ENCODE measurements at places on chromosomes 2 and 18.

GRCh38 chr2:20357638-20358389, 7.2 kb upstream of the PUM2 start:
- no peak for DNase-seq

DNA sequence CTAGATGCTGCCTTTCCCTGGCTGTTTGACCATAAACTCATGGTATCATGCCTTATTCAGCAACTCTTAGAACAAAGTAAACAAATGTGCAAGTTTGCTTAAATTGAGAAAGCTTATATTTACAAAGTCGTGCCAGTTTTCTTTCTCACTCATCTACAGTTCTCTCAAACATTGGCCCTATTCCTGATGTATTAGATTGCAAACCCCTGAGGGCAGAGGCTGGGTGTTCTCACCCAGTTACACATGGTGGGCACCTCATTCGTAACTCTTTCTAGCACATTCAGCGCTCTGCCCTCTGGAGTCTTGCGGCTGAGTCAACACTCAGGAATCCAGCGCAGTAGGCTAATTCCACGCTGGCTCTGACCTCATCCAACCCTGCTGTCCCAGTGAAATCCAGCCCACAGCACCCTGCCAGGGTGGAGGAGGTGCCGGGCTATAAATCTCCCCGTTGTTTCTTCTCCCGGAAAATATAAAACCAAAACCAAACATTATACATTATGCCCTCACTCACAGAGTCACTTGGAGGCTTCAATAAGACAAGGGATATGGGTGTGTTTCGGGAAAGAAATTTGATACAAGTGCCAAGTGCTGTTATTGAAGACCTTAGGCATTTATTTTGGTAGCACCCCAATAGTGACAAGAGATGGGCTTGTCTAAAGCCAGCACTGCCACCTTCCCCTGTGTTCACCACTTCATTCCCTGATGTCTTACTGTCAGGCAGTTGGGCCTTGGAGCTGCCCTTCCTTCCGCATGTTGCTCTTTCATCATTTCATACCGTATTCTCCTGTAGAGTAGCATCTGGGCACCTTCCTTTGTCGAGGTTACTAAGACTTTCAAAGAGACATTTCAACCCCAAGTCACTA, 287.4 kb downstream of the PRKCE start:
- no peak for DNase-seq

GRCh38 chr2:9069543-9069942, 66.1 kb upstream of the MBOAT2 start:
- no peak for DNase-seq

GRCh38 chr2:216425008-216425787, 12.9 kb downstream of the SMARCAL1 start:
- DNase-seq: no peak

GRCh38 chr2:74262681-74263080, 64.3 kb downstream of the MTHFD2 start:
- no peak for DNase-seq

- no peak for DNase-seq
Observed at GRCh38 chr2:196601430-196602306, 37.8 kb upstream of the CCDC150 start.

- DNase-seq: no peak
Observed at GRCh38 chr2:104733226-104733943, 120.5 kb upstream of the POU3F3 start.

DNA sequence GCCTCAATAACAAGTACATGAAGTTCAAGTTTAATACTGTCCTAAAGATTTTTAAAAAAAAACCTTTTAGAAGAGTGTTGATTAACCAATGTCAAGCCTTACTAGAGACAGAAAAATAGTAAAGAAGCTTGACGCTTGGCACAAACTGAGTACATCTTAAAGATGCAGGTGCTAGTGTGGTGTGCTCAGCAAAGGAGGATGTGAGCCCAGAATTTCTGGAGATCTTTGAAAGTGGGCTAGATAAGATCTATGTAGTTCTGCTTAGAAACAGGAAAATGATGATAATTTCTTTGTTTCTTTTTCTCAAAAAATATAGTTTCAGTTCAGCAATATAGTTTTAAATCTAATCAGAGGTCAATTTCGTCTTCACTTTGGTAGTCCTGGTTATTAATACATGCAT, 118.3 kb upstream of the KLHL14 start:
- DNase-seq: no peak

DNA sequence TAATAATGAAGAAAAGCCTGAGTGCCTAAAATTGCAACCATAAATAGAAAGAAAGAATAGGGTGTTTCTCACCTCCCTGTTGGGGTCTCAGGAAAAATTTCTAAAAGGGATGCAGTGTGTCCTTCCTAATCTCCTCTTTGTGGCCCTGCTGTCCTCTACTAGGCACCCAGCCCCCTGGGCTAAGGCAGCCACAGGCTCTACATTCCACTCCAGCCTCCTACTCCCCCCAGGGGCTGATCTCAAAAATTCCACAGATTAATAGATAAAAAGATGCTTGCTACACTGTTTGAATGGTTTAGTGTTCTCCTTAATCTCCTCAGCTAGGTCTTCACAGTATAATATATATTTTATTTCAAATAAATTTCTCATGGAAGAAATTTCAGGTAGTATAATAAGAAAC, 17.6 kb downstream of the SATB2 start:
- no peak for DNase-seq

GRCh38 chr2:138779406-138779780, 797 bp downstream of the NXPH2 start:
- no peak for DNase-seq

DNA sequence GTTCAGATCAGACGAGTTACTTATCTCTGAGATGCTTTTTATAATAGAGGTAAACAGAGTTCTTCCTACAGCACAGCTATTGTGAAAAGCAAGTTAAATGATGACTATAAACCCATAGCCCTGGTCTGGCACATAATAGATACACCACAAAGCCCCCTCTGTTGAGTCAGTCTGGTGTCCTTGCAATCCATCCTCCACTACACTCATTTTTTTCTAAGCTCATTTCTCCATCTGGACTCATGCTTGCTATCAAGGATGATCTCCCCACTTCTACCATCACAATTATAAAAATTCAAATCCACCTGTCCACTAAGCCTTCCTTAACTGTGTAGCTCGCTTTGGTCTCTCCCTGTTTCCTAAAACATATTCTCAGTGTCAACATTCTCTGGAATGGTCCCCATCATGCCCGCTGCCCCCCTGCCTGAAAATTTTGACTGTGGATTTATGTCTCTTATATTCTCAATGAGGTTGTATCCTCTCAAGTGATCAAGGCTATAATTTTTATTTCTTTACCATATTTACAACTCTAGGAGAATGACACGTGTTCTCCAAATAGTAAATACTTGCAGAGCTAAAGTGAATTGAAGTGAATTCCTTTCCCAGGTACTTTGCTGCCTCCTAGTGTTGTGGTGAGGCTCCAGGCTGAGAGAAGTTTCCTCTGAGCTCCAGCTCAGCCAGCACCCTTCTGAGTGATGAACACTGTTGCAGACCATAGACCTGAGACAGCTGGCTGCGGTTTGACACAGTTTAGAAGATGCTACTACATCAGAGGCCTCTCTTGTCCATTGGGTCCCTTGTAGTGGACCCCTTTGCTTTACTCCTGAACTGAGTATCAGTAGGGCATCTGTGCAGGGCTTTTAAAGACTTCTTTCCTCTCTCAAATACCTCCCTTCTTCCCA, 108.7 kb downstream of the DPP10 start:
- no peak for DNase-seq

DNA sequence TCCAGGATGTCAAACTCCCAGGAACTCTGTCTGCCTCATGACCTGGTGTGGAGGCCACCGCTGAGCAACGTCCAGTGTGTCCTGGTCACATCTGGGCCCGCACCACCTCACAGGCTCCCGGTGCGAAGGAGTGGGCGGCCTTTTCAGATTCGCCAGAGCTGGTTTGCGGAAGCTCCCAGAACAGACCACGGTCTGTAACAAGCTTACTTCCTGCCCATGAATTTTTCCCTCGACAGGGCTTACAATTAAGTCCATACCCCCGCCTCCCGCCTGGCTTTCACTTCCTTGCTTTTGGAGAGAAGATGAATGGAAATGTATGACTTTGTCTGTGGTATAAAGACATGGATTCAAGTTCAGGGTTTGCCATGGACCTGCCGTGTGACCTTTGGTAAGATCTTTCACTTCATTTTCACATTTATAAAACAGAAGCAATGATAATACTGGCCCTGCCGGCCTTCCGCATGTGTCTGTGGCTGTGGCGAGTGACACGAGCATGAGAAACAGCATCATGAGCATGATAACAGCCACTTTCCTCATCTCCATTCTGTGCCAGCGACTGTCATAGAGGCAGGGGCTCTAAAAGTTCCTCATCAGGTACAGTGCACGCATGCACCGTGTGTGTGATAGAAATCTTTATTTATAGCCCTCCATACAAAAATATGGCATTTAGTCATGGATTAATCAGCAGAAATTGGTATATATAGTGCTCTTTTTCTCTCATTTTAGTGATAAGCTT, 31.0 kb upstream of the KCNF1 start:
- no peak for DNase-seq

- no peak for DNase-seq
Observed at GRCh38 chr18:78071166-78071710, 821.6 kb downstream of the GALR1 start.

DNA sequence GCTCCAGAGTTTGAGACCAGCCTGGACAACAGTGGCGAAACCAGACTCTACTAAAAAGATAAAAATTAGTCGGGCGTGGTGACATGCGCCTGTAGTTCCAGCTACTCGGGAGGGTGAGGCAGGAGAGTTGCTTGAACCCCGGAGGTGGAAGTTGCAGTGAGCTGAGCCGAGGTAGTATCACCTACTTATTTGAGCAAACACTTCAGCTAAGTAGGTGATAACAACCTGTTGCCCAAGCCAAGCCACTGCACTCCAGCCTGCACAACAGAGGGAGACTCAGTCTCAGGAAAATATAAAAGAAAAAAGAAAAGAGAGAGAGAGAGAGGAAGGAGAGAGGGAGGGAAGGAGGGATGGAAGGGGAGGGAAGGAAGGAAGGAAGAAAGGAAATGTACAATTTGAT, 21.3 kb downstream of the FER1L5 start:
- DNase-seq: no peak

GRCh38 chr2:20264629-20265028, 39.7 kb upstream of the SDC1 start:
- no peak for DNase-seq

- peak; percentile 30 for DNase-seq
Observed at GRCh38 chr2:171319164-171319810, 114.5 kb downstream of the METTL8 start.

- no peak for DNase-seq
Observed at GRCh38 chr2:49351560-49351959, 197.2 kb upstream of the FSHR start.

- no peak for DNase-seq
Observed at GRCh38 chr18:46910856-46911255, 6.5 kb downstream of the PIAS2 start.

DNA sequence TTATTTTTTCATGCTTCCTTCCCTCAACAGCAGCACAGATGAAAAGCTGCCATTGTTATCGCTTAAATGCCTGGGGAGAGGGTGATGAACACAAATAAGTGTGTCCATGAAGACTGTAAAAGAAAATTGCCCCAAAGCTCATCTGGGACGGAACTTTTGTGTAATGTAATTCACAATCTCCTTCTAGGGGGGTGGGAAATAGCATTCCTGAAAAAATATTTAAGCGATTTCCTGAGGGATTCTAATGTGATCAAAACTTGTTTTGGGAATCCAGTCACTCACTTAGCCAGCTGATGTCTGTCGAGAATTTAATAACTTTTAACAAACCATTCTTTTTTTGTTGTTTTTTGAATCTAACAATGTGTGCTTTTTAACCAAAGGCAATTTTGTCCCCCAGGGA, 427.9 kb downstream of the PLCL1 start:
- no peak for DNase-seq

DNA sequence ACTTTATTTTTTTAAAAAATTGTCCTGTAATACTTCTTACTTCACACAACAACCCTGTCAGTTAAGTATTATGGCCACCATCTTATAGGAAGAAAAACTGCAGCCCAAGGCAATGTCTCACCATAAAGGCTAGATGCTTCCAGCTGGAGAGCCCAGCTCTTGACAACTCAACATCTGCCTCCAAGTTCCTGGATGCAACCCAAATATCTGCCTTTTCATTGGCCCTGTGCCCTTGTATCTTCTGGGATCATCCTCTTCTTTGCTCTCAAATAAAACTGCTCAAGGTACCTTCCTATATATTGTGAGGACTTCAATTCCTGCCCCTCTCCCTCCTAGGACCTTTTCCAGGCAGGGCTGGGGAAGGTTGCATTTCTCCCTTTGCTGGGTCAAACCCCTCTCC, 69.5 kb downstream of the BIN1 start:
- DNase-seq: no peak

- no peak for DNase-seq
Observed at GRCh38 chr2:189142893-189143759, 36.4 kb downstream of the COL5A2 start.

DNA sequence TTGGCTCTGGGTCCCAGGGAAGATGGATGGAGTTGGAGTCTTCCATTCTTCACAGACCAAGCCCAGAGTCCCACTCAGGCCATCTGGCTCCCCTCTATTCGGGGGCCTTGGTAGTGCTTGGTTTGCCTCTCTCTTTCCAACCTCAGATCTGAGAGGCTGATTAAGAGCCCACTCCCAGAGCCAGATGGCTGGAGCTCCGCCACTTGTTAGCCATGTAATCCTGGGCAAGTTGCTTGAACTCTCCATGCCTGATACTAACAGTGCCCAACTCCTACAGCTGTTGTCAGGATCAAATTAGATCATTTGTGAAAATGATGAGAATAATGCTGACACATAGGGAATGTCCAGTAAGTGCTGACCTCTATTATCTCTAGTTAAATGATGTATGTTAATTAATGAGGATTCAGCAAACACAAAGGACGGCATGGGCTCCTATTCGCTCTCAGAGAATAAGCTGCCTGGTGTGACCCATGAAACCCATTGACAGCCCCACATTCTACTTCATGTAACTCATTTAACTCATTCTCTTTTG, 46.6 kb upstream of the SLC14A1 start:
- DNase-seq: no peak

GRCh38 chr2:11831415-11831814, 85.0 kb downstream of the LPIN1 start:
- no peak for DNase-seq

- DNase-seq: no peak
Observed at GRCh38 chr18:22452226-22452668, 34.5 kb upstream of the CTAGE1 start.

GRCh38 chr2:190023860-190024259, 38.7 kb downstream of the MSTN start:
- DNase-seq: no peak

DNA sequence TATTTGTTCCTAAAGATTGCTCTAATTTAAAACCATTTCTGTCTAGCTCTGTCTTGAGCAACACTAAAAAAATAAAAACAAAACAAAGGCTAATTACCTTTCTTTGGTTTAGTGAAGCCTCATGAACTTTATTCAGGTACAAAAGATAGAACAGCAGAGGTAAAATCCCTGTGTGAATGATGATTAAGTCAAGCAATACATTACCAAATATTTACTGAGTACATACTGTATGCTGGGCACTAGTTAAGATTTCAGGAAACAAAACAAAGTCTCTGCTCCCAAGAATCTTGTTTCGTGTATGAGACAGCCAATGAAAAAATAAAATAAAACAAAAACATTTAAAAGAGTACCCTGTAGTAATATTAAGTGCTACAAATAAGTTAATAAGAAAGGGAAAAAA, 257.5 kb downstream of the RND3 start:
- DNase-seq: no peak

- DNase-seq: no peak
Observed at GRCh38 chr2:46117379-46117778, 179.8 kb upstream of the EPAS1 start.

- no peak for DNase-seq
Observed at GRCh38 chr2:121707344-121707919, 29.2 kb downstream of the NIFK start.

- DNase-seq: no peak
Observed at GRCh38 chr2:207228402-207228801, 62.7 kb upstream of the KLF7 start.

- DNase-seq: no peak
Observed at GRCh38 chr2:212908682-212909435, 242.6 kb downstream of the IKZF2 start.

Measured in activated T-helper 9 cell treated with anti-CD3 and anti-CD28 coated beads, Interleukin-2, amount 50 U/mL, for 16 hours (primary cell).